ENCODE measurements at places on chromosomes 1 and 21.

DNA sequence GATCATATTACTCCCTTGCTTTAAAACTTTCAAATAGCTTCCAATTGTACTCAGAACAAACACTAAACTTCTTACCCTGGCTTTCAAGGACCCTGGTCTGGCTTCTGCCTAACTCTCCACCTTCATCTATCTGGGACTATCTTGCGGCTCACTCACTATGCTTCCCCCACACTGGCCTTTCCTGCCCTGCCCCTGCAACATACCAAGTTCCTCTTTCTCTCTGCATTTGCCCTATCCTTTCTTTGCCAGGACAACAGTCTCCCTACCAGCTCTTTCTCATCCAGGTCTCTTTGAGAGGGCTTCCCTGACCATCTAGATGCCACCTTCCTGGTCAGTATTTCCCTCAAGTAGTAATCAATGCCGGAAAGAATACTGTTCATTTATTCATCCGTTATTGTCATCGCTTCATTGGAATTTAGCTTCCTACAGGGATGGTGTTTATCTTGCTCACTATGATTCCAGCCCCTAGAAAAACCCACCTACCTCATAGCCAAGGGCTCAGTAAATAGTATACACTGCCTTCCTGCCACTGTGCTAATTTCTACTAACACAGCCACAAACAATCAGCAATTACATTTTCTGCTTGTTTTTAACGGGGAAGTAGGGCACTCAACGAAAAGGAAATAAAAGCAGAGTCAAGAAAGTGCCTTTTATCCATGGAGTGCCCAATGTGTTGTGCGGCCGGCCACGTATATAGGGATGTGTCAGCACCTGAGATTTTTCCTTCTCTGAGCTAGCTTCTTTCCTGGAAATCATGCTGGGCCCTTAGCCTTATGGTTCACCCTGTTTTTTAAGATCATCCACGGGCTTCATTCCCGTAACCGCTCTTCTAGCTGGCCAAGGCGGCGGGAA lies 521 bp upstream of the CDC7 start:
- no peak for DNase-seq

- no peak for DNase-seq
Observed at GRCh38 chr1:31805318-31805717, 10.5 kb downstream of the SPOCD1 start.

GRCh38 chr1:11935057-11935412 lies 518 bp downstream of the PLOD1 start:
- no peak for DNase-seq

DNA sequence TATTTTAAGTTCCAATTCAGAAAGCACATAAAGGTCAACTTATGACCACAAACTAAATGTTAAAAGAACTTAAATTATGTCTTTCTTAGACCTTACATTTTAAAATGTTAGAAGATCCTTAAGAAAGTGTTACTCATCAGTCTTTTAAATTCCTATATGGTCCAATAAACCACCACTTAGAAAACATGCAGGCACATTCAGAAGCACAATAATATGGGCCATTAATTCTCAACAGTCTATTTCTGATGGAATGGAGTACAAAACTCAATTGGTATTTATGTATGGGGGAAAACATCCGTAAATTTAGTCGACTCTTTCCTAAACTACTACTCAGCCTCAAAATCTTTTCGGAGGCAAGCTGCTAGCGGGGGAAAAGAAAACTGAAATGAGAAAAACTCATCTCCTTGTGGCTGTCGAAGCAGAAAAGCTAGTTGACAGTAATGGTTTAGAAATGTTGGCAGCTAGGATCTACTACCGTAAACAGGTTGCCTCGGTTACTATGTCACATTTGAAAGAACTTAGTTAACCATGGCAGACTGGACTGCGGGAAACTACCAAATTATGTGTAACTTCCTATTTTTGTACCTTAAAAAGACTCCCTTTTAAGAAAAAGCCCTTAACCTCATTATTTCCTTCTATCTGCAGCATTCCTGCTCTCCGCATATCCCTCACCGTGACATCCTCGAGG lies 1.0 kb downstream of the TRMT1L start:
- no peak for DNase-seq

- DNase-seq: no peak
Observed at GRCh38 chr1:48670234-48671020, 106.3 kb downstream of the BEND5 start.
